ENCODE measurements at places on chromosomes 5 and 9.

DNA sequence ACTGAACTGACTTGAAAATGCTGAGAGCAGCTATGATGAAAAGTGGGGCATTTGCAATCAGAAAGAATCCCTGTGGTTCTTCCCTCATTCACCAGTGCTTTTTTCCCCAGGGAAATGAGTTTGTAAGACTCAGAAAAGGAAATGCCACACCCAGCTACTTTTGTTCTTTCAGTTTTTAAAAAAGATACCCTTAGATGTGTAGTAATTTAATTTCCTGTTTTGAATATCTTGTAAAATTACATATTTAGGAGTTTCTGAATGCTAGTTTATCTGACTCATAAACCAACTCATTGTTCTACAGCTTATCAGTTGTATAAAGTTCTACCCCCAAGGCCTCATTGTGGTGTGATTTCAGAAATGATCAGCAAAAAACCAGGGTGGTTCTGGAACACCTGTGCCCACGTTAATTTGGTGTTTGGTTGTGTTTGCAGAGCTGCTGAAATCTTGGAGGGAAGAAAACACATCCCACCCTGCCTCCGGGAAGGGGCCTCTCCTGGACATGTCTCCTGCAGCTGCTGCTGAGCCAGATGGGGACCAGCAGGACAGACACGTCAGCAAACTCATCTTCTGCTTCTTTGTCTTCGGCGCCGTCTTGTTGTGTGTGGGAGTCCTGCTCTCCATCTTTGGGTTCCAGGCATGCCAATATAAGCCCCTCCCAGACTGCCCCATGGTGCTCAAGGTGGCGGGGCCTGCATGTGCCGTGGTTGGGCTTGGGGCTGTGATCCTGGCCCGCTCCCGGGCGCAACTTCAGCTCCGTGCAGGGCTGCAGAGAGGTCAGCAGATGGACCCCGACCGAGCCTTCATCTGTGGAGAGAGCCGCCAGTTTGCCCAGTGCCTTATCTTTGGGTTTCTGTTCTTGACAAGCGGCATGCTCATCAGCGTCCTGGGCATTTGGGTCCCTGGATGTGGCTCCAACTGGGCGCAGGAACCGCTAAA is 2.8 kb downstream of the TMEM171 start:
- no peak for DNase-seq

DNA sequence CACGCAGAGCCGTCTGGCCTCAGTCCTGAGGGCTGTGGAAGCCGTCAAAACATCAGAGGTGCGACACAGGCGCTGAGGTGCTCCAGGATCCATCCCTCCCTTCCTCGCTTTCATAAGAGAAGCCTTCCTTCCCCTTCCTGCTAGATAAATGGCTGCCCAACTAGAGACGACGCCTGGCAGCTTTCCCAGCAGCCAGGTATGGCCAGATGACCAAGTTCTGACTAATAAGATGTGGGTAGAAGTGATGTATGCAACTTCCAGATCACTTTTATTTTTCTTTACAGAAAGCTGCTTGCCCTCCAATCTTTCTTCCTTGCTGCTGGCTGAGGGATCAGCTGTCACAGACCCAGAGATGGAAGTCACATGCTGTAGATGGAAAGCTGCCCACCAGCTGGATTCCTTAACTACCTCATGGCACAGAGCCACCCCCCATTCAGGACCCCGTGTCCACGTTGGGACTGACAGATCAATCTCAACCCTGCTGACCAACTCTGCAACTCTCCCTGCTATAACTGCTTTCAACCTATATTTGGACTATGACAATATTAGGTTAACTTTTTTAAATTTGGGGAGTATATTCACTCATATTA is 8.8 kb downstream of the MAPK9 start:
- no peak for DNase-seq

DNA sequence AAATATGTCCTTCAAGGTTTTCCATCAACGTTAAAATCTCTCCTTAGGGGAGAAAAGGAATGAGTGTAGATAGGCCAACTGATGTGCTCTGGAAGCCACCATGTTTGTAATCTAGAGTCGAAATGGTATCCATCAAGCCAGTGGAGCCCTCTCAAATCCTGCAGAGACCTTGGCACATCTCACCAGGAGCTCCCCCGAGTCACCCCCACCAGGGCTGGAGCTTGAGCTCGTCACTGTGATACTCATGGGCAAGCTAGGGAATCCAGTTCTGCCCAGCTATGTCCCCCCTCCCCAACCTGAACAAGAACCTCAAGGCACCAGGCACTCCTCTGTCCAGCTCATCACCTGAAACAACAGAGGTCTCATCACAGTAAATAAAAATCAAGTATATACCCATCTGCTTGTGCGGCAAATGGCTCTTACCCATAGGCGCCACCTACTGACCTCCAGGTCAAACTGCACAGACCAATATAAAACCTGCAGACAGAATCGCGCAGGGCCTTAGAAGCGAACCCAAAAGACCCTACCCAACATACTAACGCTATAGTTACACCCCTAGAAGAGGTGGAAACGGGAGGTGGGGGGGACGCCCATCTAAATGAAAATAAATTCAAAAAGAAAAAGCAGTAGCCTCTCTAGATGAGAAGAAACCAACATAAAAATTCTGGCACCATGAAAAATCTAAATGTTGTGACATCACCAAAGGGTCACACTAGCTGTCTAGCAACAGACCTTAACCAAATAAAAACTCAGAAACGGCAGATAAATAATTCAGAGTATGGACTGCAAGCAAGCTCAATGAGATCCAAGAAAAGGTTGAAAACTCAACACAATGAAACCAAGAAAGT is 75.0 kb downstream of the TTC39B start:
- DNase-seq, result no peak

- no peak for DNase-seq
Observed at GRCh38 chr5:181133610-181134231, 2.8 kb upstream of the OR2V1 start.

DNA sequence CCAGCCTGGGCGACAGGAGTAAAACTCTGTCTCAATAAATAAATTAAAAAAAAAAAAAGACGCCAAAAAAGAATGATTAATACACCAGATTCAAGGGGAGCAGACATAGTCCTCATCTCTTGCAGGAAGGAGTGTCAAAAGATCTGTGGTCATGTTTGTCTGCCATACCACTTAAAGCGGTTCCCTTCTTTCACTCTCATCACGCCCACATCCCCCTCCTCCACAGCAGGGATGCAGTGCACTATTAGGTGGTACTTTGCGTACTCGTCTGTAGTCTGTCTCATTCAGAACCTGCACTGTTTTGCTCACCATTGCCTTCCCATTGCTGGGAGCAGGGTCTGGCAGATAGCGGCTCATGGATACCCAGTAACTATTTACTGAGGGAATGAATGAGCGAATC is 11.2 kb downstream of the CDHR2 start:
- peak; percentile 33 for DNase-seq
